Memory B cell (primary cell): ENCODE measurements at places on chromosomes 12 and 14.

DNA sequence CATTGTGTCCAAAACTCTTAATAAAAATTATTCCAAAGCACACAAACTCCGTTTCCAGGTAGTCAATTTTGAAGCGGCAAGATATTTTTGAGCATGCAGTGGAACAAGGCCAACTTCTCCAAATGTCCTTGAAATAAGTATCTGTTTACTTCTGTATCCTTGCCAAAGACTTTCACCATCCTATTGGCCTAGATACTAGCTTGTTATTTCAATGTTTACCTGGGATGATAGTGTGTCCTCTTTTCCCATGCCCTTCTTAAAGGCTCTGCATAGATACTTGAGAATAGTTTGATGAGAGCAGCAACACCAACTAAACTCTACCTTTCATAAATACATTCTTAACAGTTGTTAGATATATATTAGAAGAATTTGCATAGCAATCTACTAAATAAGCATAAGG, 160.9 kb downstream of the KCNC2 start:
- no peak for DNase-seq

GRCh38 chr12:128914908-128915563, 61.8 kb downstream of the GLT1D1 start:
- DNase-seq = peak; percentile 27

DNA sequence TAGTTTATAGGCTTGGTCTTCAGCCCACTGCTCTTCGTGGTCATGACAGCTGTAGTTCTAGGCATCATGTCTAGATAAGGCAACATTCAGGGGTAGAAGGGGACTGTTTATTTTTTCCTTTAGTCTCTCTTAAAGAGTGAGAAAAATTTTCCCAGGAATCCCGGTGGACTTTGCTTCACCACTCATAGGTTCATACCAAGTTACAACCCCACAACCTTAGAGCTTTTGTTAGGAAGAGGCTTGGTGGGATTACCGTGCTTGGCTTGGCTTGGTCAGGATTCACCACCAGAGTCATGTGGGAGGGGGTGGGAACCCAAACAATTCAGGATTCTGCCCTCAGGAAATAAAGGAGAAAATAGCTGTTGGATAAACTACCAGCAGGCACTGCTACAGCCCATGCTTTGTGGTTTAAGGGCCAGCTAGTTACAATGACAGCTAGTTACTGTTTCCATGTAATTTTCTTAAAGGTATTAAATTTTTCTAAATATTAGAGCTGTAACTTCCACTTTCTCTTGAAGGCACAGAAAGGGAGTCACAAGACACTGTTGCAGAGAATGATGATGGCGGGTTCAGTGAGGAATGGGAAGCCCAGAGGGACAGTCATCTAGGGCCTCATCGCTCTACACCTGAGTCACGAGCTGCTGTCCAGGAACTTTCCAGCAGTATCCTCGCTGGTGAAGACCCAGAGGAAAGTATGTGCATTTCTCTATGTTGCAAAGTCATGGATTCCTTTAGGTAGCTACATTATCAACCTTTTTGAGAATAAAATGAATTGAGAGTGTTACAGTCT, 25.9 kb upstream of the PAPLN start:
- no peak for DNase-seq

DNA sequence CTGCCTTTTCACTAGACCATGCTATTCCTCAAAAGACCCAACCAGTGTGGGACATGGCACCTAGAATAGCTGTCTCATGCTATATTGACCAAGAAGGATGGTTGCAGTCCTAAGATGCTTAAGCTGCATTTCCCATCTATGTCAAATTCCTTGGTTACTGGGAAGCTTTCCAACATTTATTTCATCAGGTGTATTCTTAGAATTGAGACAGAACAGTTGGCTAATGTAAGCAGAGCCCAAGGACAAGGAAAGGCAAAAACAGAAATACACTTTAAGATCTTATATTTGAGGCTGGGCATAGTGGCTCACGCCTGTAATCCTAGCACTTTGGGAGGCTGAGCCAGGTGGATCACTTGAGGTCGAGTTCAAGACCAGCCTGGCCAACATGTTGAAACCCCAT, 24.7 kb downstream of the ARG2 start:
- no peak for DNase-seq
